ENCODE measurements at places on chromosomes 5 and 9. TPM values are rescaled to one million over a fixed set of nuclear protein-coding genes. Genes with fewer than 3 reads are reported as not detected.

ST8SIA4 gene
- 0.39 TPM for total RNA-seq

GRCh38 chr5:10555277-10555684 lies 8.6 kb upstream of the ANKRD33B start:
- peak; percentile 96 for DNase-seq

GRCh38 chr5:68187268-68188055 lies 28.1 kb upstream of the PIK3R1 start:
- DNase-seq = no peak

OR1Q1 gene
- not detected for total RNA-seq

GRCh38 chr9:21096172-21096900 lies 18.6 kb upstream of the IFNB1 start:
- DNase-seq = peak; percentile 71

DNA sequence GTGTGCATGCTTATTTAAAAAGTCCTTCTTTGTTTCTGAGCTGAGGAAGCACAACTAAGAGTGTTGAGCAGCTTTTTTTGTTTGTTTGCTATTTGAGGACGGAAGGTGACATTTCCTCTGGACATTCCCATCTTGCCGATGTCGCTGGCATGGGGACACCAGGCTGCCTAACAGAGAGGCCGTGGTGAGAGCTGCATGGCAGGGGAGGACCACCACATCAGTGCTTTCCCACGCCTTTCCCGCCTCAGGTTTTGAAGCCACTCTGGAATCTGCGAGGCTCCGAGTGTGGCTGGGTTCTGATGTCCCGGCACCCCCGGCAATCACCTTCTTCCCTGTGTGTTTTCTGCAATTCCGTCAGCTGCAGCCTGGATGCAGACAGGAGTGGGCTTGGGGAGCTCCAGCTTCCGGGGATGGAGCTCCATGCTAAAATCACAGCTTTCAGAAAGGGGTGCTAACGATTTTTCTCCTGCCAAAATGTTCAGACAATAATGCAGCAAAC lies 259.8 kb upstream of the IRX4 start:
- DNase-seq = no peak

DNA sequence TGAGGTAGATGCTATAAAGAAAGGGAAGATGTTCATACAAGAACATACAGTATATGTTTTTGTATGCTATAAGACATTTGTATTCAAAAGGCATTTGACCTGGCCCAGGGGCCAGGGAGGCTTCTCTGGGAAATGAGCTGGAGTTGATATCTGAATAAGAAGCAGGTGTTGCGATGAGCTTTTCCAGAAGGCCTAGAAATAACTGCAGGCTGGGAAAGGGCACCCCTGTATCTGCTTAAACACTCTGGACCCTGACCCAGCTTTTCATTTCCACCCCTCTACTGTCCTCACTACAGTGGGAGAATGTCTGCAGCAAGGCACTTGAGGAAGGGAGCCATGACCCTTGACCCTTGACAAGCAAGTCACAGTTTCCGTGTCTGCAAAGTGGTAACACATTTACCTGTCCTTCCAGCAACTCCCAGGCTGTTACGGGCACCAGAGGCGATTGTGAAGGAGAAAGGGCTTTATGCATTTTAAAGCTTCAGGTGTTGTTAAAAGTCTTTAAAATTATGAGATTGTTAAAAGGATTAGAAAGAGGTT lies 88.2 kb upstream of the PANK3 start:
- no peak for DNase-seq

- DNase-seq = no peak
Observed at GRCh38 chr9:6576987-6577386, 68.5 kb downstream of the GLDC start.

CSNK1G3 gene
- 31.9 TPM for total RNA-seq

- no peak for DNase-seq
Observed at GRCh38 chr5:135913713-135914626, 18.3 kb upstream of the IL9 start.

GRCh38 chr5:180607861-180608571 lies 16.7 kb upstream of the SCGB3A1 start:
- DNase-seq = no peak

- DNase-seq = no peak
Observed at GRCh38 chr9:78149702-78150291, 86.1 kb upstream of the CEP78 start.

PIP5K1B gene
- not detected for total RNA-seq

DNA sequence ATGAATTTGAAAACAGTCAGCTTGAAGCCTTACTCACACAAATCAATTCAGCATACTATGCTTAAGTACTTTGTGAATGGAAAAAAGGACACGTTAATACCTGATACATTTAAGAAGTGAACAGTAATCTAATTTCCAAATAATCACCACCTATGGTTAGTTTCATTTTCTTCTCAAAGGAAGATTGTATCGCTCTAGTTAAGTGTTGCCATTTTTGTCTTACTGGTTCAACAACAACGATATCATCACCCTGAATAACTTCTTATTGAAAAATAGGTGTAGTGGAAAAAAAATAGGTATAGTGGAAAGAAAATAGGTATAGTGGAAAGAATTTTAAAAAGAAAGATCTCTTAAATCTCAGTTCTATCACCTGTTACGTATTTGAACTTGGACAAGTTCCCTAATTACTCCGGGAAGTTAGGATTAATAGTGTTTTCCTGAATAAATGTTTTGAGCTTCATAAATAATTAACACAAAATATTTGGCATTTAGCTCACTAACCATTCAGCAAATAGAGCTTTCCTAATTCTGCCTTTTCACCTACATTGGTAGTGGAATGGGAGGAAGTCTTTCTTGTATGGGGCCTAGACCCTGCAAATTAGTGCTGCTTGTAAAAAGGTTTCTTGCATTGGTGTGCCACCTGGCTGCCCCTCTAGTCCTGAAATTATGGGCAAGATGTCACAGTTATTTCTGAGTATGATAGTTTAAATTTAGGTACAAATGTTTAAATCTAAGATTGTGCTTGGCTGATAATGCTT lies 502.6 kb upstream of the NMUR2 start:
- no peak for DNase-seq

DNA sequence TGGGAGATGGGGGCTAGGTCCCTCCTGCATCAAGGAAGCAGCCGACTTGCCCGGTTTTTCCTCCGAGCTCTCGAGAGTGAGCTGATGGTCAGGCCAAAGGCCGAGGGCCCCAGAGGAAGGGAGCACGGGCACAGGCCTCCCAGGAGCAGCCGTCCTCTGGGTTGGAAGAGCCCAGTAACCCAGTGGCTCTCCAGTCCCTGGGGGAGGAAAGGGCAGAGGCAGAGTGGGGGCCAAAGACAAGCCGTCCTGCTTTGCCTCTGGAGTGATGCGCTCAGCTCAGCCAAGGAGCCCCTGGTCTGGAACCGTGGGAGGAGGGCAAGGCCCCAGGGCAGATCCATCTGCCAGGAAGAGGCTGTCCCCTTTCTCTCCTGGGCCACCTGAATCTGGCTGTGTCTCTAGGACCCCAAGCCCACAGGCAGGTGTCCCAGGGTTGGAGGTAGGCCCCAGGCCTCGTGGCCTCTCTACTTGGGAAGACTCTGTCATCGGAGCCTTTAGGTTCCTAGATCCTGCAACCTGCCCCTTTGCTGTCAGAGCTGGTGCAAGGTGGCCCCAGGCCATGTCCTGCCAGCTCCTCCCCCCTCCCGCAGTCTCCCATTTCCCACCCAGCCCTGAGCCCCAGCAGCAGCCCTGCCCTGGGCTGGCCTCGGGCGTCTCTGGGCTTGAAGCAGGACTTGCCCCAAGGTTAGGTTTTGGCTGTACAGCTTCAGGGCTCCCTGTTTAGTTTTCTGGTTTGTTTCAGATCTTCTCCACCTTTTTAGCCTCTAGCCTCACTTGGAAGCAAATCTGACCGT lies 224.1 kb downstream of the CACNA1B start:
- no peak for DNase-seq

GRCh38 chr5:126941403-126941802 lies 89.0 kb downstream of the MARCHF3 start:
- no peak for DNase-seq

- no peak for DNase-seq
Observed at GRCh38 chr5:58885260-58885659, 302.4 kb downstream of the RAB3C start.

GMCL2 gene
- total RNA-seq = not detected

- peak; percentile 71 for DNase-seq
Observed at GRCh38 chr5:53089481-53089991, 20.0 kb downstream of the MOCS2 start.

FKTN gene
- total RNA-seq = 21.0 TPM

DNA sequence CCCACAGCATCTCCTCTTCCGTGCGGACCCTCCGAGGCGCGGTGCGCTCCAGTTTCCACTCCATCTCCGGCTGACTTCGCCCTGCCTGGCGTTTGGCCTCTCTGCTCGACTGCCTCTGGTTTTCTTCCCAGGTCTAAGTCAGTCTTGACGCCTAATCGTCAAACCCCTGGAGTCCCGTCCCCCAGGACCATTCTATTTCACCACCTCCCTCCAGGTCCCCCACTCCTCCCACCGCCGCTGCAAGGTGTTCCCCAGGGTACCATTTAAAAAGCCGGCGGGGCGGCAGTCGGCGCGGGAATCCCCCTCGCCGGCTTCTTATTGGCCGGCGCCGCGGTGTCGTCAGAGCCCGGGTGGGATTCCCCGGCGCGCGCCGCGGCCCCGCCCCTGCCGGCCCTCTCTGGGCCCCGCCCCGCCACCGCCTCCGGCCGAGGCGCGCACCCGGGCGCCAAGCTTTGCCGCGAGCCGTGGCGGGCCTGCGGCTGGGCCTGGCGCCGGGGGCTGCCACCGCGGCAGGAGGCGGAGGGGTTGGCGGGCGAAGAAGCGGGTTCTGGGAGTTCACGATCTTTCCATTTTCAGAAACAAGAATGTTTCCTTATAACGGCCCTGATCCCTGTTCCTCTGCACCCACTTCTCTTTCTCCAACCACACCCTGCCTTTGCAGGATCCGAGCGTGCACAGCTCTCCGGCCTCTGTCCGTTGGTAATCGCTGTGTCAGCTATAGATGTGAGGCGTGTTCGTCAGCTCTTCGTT lies at the start of gene CDC20B:
Gene CDC20B (minus strand): TSS at position 241 of the 750 bp plus-strand sequence. CDS start 177 bp downstream, at position 64.
- DNase-seq = peak; percentile 74

- DNase-seq = peak; percentile 69
Observed at GRCh38 chr5:9173281-9174048, 372.4 kb downstream of the SEMA5A start.

DNA sequence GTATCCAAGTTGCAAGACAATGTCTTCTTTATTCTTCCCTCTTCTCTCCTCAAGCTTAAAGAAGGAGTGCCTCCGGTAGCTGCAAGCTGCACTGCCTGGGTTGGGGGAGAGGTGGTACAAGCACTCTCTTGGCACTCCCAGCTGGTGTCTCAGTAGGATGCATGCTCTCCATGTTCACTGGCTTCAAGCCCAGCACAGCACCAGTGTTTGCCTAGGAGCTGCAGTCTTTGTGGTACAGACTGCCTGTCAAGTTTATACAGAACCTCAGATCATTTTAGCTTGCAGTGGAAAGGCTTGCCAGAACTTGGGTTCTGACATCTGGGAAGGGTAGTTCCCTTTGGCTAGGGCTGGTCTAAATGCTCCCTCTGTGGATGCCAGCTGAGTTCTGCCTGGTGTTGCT lies 505.6 kb downstream of the MAN2A1 start:
- no peak for DNase-seq

DNA sequence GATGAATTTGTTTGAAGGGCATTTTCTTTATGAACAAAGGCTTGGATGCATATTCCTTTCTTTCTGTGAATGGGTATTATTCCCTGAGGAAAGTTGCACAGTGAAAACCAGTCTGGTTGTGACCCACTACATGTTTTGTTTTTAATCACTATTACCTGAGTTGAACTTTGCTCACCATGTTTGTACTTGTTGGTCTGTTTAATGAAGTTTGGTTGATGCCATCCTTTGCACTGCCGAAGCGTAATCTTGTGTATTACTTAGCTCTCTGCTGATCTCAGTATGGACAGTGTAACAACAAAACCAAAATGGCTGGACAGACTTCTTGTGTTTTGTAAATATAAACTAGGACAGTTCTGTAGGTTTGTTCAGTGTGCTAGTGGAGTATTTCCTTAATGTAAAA lies 38.1 kb downstream of the UGCG start:
- no peak for DNase-seq

- no peak for DNase-seq
Observed at GRCh38 chr5:55530669-55531068, 4.1 kb downstream of the PLPP1 start.
